Fibroblast of lung (primary cell): ENCODE measurements at places on chromosomes 7 and 10. TPM values are rescaled to one million over a fixed set of nuclear protein-coding genes. Genes with fewer than 3 reads are reported as not detected.

Gene NYAP1
- total RNA-seq, result 0.26 and 0.33 TPM in 2 replicates

GRCh38 chr10:77012812-77013500, 624.7 kb downstream of the KCNMA1 start:
- DNase-seq, result no peak

DNA sequence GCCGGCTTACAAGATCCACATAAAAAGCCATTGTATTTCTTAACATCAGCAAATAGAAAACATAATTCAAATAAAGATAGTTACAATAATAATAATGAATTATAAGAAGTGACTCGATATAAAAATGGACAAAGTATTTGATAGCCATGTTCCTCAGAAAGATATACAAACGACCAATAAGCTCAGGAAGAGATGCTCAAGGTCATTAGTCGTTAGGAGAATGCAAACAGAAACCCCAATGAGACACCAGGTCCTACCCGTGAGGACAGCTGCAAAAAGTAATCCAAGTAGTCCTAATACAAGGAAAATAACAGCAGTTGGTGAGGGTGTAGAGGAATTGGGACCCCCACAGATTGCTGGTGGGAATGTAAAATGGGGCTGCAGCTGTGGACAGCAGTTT, 54.2 kb upstream of the INPP5A start:
- no peak for DNase-seq

DNA sequence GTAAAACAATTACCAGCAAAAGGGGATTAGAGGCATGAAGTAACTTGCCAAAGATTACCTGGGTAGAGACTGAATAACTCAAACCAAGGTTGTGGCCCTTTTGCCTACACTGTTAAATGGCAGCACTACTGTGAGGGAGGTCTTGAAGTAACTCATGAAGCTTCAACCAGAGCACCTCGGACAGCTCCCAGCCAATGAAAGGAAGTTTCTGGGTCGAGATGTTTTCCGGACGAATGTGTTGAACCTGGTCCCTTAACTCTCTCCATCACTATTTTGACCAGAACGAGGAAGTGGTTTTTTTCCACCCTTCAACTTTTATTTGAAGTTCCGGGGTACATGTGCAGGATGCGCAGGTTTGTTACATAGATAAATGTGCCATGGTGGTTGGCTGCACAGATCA, 133.6 kb upstream of the PRKCQ start:
- DNase-seq, result no peak

DNA sequence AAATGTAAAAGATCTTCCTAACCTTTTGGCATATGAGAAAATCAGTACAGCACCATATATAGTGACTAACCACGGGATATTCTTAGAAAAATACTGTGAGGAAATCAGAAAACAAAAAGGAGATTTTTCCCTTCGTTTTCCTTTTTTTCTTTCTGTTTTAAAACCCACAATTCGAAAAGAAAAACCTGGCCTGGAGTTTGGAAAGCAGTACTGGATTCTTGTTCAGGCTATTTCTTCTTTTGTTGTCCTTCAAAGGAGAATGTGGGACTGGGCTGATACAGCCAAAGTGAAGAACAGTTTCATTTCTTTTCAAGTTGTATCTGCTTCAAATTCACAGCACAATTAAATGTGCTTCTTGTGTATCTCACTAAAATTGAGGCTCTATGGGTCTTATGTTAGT, 156.8 kb upstream of the PHYHIPL start:
- peak; percentile 37 for DNase-seq

Gene CACNA2D1
- total RNA-seq, result 45.7 and 64.4 TPM in 2 replicates

Gene PLPP4
- 0.26 and 1.2 TPM in 2 replicates for total RNA-seq

DNA sequence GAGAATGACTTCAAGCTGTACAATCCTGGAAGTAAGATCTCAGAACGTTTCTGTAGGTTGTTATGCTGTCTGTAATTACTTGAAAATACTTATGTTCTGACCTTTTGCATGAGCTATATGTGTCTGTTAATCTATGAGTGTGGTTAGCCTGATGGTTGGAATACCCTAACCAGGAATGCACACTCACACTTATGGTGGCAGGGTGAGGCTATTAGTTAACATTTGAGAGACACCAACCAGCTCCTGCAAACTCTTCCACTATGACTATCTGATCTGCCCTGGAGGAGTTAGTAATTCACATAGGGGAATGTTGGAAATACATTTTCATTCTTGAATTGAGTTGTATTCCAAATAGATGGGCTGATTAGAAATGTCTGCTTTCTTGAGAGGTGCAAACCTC, 450.3 kb downstream of the INHBA start:
- DNase-seq, result no peak

GRCh38 chr7:30923774-30924413, 12.2 kb downstream of the AQP1 start:
- no peak for DNase-seq

Gene DGKI
- 1.3 and 2.1 TPM in 2 replicates for total RNA-seq

Gene ASB10
- total RNA-seq, result not detected in 2 replicates

Gene KCP
- 0.50 and 0.77 TPM in 2 replicates for total RNA-seq

Gene LIPM
- total RNA-seq, result not detected in 2 replicates

DNA sequence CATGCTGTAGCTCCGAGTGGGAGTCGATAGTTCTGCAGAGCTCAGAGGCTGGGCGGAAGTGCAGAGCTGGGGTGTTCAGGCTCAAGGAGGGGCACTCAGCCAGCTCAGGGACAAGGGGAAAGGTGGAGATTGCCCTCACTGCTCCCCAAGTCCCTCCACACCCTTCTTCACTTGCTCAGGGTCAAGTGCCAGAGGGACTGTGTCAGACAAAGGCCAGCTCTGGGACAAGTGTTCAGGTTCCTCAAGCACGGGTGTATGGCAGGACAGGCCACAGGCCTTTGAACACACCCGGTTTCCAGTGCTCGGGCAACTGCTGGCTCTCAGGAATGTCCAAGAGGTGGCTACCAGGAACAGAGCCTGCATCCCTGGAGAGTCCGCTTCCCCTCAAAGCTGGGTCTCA, 293.0 kb upstream of the PODXL start:
- DNase-seq, result no peak

Gene SH2D4B
- total RNA-seq, result not detected in 2 replicates
